Cerebellum (tissue), 4 donors: ENCODE measurements at places on chromosomes 11 and 22.

DNA sequence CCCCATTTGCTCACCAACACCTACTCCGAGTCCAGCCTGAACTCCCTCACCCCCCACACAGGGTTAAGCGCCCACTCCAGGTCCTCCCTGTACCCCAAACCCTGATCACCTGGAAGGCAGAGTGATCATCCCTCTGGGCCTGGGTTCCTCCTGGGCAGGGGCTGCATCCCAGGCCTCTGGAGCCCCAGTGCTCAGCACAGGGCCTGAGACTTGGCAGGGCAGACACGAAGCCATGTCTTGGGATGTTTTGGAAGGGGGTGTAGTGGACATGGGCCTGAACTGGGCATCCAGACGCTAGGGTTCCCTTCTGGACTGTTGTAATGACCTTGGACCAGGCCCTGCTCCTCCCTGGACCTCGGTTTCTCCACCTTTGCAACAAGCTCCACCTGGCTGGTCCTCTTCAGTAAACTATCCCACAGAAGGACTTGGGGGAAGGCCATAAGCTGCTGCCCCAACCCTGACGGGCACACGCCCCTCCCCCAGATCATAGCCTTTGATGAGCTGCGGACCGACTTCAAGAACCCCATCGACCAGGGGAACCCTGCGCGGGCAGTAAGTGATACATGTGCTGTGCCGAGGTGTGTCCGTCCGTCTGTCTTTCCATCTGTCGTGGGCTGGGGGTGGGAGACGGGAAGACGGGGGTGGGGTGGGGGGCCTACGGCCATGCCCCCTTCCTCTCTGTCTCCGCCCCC lies 3.9 kb downstream of the CNIH2 start:
- DNase-seq: no peak

DNA sequence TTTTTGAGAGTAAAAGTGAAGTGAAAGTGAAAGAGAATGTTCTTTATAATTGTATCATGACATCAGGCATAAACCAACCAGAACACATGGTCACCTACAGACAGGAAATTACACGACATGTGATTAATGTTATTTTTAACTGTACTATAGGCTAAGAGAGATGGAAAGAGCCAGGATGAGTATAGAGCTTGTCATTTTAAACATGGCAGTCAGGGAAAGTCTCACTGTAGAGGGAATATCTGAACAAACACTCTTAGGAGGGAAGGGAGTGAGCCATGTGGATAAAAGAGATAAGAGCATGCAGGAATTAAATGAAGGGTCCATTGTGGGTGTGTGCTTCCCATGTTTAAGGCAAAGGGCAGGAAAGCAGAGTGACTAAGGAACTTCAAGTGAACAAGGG lies 599.1 kb upstream of the FAT3 start:
- no peak for DNase-seq

DNA sequence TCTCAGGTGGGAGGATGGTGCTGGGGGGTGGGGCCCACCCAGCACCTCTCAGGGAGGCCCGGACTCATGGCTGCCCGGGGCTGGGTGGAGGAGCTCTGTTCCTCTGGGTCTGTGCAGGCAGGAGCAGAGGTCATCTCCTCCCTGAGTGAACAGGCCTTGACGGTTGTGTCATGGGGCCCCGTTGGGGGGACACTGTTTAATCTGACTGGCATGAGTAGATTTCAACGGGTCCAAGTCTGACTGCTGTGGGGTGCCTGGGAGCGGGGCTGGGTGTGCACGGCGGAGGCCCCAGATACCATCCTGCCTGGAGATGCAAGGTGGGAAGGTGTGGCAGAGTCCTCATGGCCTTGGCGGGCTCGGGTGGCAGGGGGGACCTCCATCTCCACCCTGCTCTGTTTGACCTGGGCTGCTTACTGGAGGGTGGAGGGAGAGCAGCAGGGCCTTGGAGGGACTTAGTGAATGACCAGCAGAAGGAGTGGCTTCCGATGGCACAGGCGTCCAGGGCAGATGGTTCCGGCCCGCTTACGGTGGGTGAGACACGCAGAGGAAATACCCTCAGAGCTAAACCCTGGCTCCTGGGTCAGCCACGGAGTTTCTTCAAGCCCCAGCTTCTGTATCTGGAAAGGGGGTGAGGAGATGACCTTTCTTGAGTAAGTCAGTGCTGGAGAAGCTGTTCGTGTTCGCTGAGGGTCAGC lies 48.7 kb downstream of the SMIM38 start:
- no peak for DNase-seq

DNA sequence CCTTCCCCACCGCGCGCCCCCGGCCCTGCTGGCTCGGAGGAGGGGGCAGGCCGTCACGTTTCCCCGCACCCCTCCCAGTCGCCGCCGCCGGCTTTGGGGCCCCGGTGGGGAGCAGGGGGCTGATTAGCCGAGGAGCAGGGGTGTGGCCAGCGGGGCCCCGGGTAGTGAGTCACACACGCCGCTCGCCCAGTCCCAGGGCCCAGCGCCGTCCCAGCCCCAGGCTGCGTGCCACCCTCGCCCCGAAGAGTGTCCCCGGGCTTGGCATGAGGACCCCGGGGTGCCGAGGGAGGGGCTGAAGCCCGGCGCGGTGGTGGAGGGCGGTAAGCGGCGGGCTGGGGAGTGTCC lies 34.4 kb downstream of the PRDM11 start:
- DNase-seq: peak; percentile 34

DNA sequence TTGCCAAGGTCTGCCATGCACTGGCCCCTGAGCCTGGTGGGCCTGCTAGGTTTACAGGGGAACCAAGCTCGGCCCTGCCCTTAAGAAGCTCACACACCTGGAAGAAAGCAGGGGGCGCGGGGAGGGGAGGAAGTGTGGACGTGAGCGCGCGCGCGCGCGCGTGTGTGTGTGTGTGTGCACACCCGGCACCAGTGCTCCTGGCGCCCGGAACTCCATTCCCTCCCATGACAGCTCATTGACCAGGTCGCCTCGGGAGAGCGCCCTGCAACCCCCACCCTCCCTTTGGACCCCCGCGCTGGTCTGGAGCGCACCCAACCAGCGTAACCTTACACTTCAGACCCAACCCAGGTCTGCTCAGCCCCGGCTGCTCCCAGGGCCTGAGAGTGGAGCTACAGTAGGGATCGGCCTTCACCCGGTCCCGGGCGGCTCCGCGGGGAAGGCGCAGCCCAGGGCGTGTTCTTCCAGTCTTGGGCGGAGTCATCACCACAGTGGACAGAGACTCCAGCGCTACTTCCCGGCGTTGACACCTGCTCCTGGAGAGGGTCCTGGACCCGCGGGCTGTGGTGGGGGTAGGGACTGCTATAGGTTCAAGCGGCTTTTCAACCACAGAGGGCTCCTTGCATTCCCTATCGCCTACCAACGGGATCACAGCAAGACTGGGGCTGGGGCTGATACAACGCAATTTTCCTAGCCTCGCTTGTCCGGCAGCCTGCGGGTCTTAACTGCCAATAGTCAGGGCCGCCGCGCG lies 1.5 kb downstream of the GALNT18 start:
- peak; percentile 55 for DNase-seq

GRCh38 chr11:8168485-8169257 lies at the start of gene RIC3:
TSS of gene RIC3 (minus strand) at chr11:8169025. CDS start at chr11:8168989, 36 bp downstream.
- DNase-seq: peak; percentile 83

GRCh38 chr11:65113361-65113756 lies 1.7 kb downstream of the TM7SF2 start:
- DNase-seq: no peak
